ENCODE measurements at places on chromosomes 13 and 19. TPM values are rescaled to one million over a fixed set of nuclear protein-coding genes. Genes with fewer than 3 reads are reported as not detected.

Gene PLIN4
- under 0.01 TPM for total RNA-seq

Gene PSG7
- not detected for total RNA-seq

Gene RFPL4A
- total RNA-seq = not detected

Gene C5AR1
- not detected for total RNA-seq

Gene SIGLEC8
- not detected for total RNA-seq

Gene ZNF234
- total RNA-seq = 7.4 TPM

Gene ZNF625
- 10.5 TPM for total RNA-seq

Gene NLRP9
- total RNA-seq = not detected
